HuH-7.5 (cell line): ENCODE measurements at places on chromosomes 4 and X.
A peak's percentile ranks its signal among the peaks of the same experiment; 100 is the strongest.

GRCh38 chrX:48021026-48021900 is 14.5 kb downstream of the SPACA5 start:
- peak; percentile 37 for DNase-seq

DNA sequence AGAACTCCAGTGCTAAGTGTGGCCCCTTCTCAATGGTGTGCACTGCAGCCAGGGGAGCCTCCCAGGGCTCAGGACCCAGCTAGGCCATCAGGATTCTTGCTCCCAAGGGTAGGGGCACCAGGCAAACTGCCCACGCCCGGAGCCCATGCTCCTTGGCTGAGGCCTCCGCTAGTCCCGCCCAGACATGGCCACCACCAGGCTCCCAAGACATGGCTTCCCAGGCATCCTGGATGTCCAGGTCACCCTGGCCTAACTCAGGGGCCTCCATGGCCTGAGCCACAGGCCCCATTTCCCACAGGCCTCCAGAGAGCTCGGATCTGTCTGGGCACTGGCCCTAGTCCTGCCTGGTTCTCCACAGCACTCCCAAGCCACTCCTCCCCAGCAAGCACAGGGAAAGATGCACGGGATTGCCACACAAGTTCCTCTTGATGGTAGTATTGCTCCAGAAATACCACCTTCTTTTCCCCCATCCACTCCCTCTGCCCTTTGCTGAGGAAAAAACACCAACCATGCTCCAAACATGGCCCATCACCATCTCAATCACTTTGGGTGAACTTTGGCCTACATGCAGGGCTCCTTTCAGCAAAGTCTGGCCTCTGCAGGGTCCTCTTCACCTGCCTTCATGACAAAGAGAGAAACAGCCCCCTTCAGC is 274.7 kb upstream of the AGTR2 start:
- DNase-seq, result no peak

DNA sequence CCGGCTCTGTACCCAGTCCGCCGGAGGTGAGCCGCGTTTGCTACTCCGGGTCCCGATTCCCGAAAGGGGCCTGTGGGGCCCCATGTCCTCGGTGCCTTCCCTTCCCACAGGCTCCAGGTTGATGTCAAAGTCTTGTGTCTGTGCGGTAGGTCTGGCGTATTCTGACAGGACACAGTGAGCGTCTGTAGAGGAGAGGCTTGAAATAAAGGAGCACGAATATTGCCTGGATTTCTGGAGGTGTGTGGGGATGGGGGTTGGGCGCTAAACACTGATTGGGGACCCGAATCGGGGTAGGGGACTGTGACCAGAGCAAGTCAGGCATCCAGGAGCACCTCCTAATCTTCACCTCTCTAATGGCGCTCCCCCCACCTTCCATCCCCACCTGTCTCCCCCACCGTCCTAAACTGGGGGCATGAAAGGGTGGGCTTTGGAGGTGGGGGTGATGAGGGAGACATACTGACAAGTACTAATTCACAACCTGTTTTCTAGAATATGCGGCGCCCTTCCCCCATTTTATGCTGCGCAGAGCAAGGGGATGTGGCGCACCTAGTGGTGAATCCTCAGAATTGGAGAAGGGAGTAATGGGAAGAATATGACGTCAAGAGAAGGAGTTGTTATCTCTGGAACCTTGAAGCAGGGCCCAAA is 855 bp downstream of the GPRASP2 start:
- DNase-seq, result peak; percentile 20

- no peak for DNase-seq
These were observed 31.8 kb downstream of the USP11 start for GRCh38 chrX:47264483-47265173.
